GOT3 (cell line): ENCODE measurements at places on chromosomes 12 and 14.

DNA sequence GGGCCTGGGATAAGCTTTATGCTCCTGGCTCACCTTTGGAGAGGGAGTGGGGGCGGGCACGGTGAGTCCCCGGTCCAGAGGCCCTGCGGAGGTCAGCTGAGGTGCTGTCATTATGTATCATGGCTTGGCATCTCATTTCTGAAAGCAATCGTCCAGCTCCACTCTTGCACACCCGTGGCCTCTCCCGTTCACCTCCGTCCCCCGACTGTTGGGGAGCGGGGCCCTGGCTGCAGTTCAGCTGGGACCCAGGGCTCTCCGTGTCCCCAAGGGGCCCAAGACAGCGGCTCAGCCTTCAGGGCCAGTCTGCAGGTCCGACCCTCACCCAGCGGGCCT, 10.6 kb downstream of the BMP4 start:
- no peak for DNase-seq

DNA sequence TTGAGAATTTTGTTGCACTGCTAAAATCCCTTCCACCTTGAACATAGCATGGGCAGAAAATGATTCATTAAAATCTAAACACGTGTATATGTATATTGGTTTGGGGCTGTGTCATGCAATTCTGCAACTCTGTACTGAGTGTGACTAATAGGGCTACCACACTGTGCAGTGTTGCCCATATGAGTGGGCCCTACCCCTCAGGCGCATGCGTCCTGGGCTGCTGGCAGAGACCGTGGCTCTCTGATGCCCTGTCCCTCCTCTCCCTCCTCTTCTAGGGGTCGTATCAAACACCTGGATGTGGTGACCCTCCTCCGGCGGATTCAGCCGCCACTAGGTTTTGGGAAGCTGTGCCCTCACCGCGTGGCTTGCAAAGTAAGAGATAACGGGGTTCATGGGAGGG, 128.4 kb upstream of the FKBP4 start:
- no peak for DNase-seq

GRCh38 chr12:113368331-113368730, 9.9 kb downstream of the PLBD2 start:
- no peak for DNase-seq

GRCh38 chr12:3990501-3991280, 117.5 kb upstream of the PARP11 start:
- DNase-seq = no peak

DNA sequence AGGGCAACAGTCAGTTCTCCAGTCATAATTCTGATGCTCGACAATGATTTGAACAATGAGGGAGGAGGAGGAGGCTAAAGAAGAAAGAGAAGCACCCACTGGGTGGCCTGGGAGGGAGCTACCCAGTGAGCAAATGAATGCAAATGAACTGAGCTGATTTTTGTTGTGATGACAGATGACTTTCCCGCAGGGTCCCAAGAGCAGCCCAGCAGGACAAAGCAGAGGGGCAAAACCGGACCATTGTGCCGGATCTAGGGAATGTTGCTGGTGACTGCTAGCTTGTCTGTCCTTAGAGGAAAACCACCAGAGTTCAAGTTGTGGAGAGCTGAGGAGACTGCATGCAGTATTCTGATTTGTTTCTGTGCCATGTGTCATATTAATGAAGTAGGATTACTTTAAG, 162.8 kb downstream of the MON2 start:
- DNase-seq = no peak

- no peak for DNase-seq
These were observed 212.3 kb upstream of the NUDT4 start for GRCh38 chr12:93165384-93165932.

GRCh38 chr12:78229591-78230101, 399.0 kb downstream of the NAV3 start:
- DNase-seq = no peak

DNA sequence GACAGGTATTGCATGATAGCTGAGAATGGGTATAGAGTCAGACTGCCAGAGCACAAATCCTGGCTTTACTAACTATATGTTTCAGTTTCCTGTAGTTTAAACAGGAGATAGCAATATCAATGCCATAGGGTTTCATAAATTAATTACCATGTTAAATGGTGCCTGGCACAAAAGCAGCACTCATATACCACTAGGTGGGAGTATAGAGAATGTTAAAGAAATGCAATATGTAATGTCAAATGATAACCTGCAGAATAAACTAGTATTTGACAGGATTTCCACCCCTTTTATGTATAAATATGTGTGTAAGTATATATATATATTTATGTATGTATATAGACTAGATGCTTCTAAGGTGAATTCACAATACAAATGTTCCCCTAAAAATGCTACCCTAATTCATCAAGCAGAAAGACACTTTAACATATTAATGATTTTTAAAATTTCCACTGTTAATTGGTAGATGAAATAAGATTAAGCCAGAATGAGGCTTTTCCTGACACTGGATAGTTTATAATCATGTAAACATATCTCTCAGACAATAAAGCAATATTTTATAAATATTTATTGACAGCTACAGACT, 8.6 kb downstream of the WDR89 start:
- no peak for DNase-seq
